Heart right ventricle (tissue), 16 donors: ENCODE measurements at places on chromosomes 16 and 17.

GRCh38 chr16:29995911-29996765 lies at the start of gene INO80E:
TSS of gene INO80E (plus strand) at chr16:29996241. CDS start at chr16:29996311, 70 bp downstream.
- H3K4me1 ChIP-seq = peaks cover 12% of the 10 kb centered on the region
- H3K27ac ChIP-seq = peak within 1 kb of the TSS; percentile 87
- peak within 1 kb of the TSS; percentile 71 for H3K4me3 ChIP-seq
- DNase-seq = peak; percentile 100
- no peaks in the 10 kb centered on the region for H3K27me3 ChIP-seq

DNA sequence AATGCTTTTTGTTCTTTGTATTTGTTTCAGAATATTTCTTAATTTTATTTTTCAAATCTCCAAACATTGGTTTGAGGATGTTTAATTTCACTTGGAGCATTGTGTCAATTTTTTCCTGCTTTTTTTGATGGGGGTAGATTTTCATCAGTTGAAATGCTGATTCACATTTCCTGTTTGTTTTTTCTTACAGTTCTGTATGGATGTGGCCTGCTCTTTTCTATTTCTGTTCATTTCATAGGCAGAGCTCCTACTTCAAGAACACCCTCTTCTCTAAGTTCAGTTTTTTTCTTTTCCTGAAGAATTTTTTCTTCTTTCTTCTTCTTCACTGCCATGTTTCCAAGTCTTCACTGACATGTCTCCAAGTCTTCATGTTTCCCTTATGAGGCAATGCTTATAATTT lies 8.8 kb downstream of the MBTD1 start:
- DNase-seq = no peak
- H3K27me3 ChIP-seq = no peaks in the 10 kb centered on the region
- H3K27ac ChIP-seq = no peak overlapping the region
- H3K36me3 ChIP-seq = peaks cover 40% of the 10 kb centered on the region
- no peak overlapping the region for H3K4me3 ChIP-seq

DNA sequence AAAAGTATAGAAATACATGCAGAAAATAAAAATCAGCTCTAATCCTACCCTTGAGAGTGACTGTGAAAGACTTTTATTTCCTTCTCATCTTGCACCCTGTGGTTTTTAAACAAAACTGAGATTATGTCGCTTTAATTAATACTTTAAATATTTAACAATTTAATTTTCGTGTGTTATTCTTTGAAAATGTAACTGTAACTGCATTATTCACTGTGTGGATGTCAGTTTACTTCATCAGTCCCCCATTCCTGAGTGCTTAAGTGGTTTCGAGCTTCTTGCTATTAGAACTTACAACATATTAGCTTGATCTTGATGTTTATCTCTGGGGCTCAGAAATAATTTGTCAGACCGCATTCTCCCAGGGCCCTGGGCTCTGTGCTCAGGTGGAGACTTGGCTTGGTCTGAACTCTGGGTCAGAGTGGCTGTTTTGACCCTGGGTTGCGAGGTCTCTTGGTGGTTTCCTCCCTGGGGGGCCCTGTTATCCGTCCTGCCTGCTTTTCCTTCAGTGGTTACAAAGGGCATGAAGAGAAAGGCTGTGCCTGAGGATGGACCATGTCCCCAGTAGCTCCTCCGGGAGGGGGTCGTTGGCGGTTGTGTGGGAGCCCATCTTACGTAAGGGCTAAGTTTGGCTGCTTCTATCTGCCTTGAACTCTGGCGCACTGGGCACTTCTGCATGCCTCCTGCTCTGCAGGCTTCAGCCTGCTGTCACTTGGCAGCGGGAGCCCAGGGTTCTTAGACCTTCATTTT lies 25.7 kb downstream of the AKAP1 start:
- H3K36me3 ChIP-seq = peaks cover 55% of the 10 kb centered on the region
- H3K27ac ChIP-seq = peak overlapping the region; percentile 80
- H3K4me1 ChIP-seq = peaks cover 83% of the 10 kb centered on the region
- H3K4me3 ChIP-seq = no peak overlapping the region

DNA sequence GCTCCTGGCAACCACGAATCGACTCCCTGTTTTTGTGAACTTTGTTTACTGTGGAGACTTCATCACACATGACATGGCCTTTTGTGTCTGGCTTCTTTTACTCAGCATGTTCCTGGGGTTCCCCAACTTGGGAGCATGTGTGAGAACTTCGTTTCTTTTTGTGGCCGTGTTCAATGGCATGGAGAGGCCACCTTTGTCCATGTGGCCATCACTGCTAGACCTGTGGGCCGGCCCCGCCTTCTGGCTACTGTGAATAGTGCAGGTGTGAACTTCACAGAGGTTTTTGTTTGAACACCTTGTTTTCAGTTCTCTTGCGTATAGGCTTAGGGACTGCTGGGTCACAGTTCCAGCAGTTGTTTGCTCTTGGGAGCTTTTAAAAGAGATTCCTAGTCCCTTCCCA lies 5.7 kb upstream of the SLC38A8 start:
- no peak overlapping the region for H3K4me3 ChIP-seq
- H3K27me3 ChIP-seq = no peaks in the 10 kb centered on the region
- H3K27ac ChIP-seq = no peak overlapping the region
- H3K36me3 ChIP-seq = peaks cover 9% of the 10 kb centered on the region
- peaks cover 5% of the 10 kb centered on the region for H3K4me1 ChIP-seq

GRCh38 chr17:31568539-31568938 lies 177.1 kb downstream of the RAB11FIP4 start:
- H3K4me3 ChIP-seq = no peak overlapping the region
- DNase-seq = no peak
- peaks cover 4% of the 10 kb centered on the region for H3K36me3 ChIP-seq
- no peak overlapping the region for H3K27ac ChIP-seq
- H3K4me1 ChIP-seq = peaks cover 93% of the 10 kb centered on the region
- no peaks in the 10 kb centered on the region for H3K27me3 ChIP-seq

- no peaks in the 10 kb centered on the region for H3K36me3 ChIP-seq
- no peaks in the 10 kb centered on the region for H3K4me1 ChIP-seq
Observed at GRCh38 chr17:37726248-37726647, 18.6 kb downstream of the HNF1B start.

GRCh38 chr17:28042657-28042720 lies at the start of gene NLK:
TSS of gene NLK (plus strand) at chr17:28042677. CDS start at chr17:28042874, 197 bp downstream.
- peak within 1 kb of the TSS; percentile 87 for H3K4me3 ChIP-seq
- no peak for DNase-seq
- peaks cover 59% of the 10 kb centered on the region for H3K4me1 ChIP-seq
- H3K36me3 ChIP-seq = no peaks in the 10 kb centered on the region

- no peaks in the 10 kb centered on the region for H3K36me3 ChIP-seq
- H3K27ac ChIP-seq = no peak overlapping the region
- H3K4me3 ChIP-seq = no peak overlapping the region
- H3K4me1 ChIP-seq = no peaks in the 10 kb centered on the region
Observed at GRCh38 chr17:32503251-32504165, 16.7 kb downstream of the CDK5R1 start.

DNA sequence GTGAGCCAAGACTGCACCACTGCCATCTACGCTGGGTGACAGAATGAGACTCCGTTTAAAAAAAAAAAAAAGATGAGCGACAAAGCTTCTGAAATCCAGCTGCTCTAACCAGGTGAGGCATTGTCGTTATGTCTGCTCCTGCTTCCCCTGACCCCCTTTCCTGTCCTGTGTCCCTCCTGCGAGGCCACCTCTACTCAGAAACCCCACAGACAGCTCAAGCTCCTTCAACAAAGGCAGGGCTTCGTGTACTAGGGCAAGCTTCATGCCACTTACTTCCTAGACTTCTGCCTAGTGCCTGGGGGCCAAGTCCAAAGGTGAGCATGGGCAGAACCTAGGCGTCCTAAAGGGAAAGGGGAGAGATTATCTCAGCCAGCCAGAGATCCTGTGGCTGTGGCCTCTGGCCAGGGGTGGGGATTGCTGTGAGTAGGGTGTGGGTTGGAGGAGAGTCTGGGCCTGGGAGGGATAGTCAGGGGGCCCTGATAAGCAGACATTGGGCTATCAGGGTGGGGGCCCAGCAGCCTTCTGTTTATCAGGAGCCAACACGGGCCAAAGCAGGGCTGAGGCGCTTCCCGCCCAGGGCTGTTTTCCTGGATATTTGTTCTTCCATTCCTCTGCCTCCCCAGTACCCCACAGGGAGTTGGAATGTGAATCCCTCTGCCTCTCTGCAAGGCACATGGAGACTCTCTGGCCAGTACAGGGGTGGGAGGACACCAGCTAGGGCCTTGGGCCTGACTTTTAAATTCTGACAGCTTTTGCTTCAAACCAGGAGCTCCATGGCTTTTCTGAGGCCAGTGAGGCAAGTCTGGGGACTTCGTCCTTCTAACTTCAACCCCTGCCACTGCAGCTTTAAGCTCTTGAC lies 10.4 kb downstream of the ERAL1 start:
- H3K36me3 ChIP-seq = no peaks in the 10 kb centered on the region
- no peaks in the 10 kb centered on the region for H3K27me3 ChIP-seq
- DNase-seq = no peak
- no peak overlapping the region for H3K27ac ChIP-seq
- no peak overlapping the region for H3K4me3 ChIP-seq
- H3K4me1 ChIP-seq = no peaks in the 10 kb centered on the region

GRCh38 chr17:57215317-57215716 lies 41.0 kb upstream of the MSI2 start:
- H3K4me3 ChIP-seq = no peak overlapping the region
- DNase-seq = no peak
- H3K36me3 ChIP-seq = no peaks in the 10 kb centered on the region
- H3K27ac ChIP-seq = no peak overlapping the region
- H3K4me1 ChIP-seq = no peaks in the 10 kb centered on the region

DNA sequence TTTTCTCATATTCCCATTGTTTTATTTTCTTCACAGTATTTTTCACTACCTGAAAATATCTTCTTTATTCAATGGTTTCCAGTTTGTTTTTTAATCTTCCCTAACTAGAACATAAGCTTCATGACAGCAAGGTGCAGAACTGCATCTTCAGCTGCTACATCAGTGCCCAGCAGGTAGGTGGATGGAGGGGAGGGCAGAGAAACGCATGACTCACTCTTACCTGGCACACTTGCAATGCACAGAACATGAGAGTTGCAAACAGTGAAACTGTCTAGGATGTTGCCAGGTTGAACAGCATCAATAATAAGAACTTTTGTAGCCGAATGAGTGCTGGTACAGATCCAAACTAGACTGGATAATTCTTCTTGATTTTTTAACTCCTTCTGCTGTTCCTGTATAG lies 127.1 kb downstream of the SPAG9 start:
- no peaks in the 10 kb centered on the region for H3K4me1 ChIP-seq
- no peak for DNase-seq
- H3K27ac ChIP-seq = no peak overlapping the region
- H3K27me3 ChIP-seq = no peaks in the 10 kb centered on the region
- H3K36me3 ChIP-seq = peaks cover 100% of the 10 kb centered on the region
- H3K4me3 ChIP-seq = no peak overlapping the region

GRCh38 chr17:3935825-3936355 lies 19.6 kb upstream of the P2RX1 start:
- no peaks in the 10 kb centered on the region for H3K4me1 ChIP-seq
- DNase-seq = no peak
- no peak overlapping the region for H3K27ac ChIP-seq
- no peaks in the 10 kb centered on the region for H3K27me3 ChIP-seq

DNA sequence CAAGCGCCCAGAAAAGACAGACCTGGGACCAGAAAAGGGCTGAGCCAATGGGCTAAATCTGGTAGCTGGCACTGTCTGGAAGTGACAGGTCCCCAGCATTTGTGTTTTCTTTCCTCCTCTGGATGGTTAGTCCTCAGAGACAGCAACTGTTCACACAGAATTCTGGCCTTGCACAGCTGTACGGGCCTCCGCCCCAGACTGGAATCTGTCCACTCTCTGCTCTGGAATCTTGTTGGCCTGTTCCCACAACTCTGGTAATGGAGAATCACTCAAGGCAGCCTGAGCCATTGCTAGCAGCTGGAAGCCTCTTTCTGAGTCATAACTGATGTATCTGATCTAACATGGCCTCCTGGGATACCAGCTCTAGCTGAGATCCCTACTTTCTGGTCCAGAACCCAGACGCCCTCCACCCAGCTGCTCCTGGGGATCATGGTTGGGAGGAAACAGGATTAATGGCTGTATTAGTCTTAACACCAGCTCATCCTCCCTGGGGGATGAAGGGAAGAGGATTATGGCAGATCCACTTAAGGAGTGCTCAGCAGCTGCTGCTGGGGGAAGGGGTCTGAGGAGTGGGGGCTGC lies 9.1 kb downstream of the ZNF668 start:
- H3K27me3 ChIP-seq = no peaks in the 10 kb centered on the region
- H3K4me1 ChIP-seq = peaks cover 18% of the 10 kb centered on the region
- H3K36me3 ChIP-seq = no peaks in the 10 kb centered on the region
- peak; percentile 48 for DNase-seq
- H3K27ac ChIP-seq = peak overlapping the region; percentile 44

DNA sequence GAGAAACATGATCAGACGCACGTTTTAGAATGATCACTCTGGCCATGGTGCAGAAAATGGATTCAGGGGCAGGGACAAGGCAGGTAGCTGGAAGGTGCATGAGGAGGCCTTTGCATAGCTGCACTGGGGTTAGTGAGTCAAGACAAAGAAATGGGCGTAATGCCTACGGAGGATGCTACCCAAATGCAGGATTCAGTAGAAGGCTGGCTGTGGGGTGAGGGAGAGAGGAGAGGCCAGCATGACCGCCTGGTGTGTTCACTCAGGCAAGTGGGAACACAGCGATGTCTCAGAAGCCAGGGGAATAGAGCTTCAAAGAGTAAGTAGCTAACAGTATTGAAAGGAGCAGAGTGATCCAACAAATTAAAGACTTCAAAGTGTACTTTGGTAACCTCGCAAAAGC lies 31.2 kb downstream of the PMP22 start:
- H3K27ac ChIP-seq = peak overlapping the region; percentile 67
- H3K4me1 ChIP-seq = peaks cover 13% of the 10 kb centered on the region
- no peak for DNase-seq

DNA sequence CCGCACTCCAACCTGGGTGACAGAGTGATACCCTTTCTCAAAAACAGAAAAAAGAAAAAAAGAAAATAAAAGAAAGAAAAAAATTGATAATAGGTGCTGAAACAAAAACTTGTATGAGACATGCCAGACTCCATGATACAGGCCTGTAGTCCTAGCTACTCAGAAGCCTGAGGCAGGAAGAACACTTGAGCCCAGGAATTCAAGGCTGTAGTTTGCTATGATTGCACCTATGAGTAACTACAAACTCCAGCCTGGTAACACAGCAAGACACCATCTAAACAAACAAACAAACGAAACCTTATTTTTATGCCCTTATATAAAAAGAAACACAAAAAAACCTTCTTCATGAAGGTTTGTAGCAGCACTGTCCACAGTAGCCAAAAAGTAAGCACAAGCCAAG lies 5.0 kb upstream of the CMTM4 start:
- H3K27ac ChIP-seq = no peak overlapping the region
- no peak for DNase-seq
- H3K4me3 ChIP-seq = no peak overlapping the region
- H3K36me3 ChIP-seq = no peaks in the 10 kb centered on the region
- H3K27me3 ChIP-seq = no peaks in the 10 kb centered on the region
- H3K4me1 ChIP-seq = peaks cover 3% of the 10 kb centered on the region

DNA sequence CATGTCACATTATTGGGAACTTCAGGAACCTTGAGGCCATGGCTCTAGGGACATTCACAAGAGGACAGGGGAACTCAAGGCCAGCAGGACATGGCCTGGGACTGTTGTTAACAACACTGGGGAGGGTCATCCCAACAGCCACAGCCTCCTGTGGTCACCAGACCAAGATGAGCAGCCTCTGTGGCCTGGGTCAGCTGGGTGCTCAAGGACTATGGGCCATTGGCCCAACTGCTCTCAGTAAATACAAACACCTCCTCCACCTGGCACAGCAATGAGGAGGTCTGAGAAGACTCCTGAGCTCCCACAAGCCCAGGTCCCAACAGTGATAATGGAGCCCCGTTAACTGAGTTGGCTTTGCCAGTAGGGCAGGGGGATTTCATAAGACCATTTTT lies 20.9 kb downstream of the KIFC3 start:
- DNase-seq = no peak
- no peak overlapping the region for H3K4me3 ChIP-seq
- no peaks in the 10 kb centered on the region for H3K36me3 ChIP-seq
- H3K4me1 ChIP-seq = peaks cover 5% of the 10 kb centered on the region
- H3K27ac ChIP-seq = no peak overlapping the region
